Fibroblast of lung (primary cell): ENCODE measurements at places on chromosomes 16 and 17. TPM values are rescaled to one million over a fixed set of nuclear protein-coding genes. Genes with fewer than 3 reads are reported as not detected.

DNA sequence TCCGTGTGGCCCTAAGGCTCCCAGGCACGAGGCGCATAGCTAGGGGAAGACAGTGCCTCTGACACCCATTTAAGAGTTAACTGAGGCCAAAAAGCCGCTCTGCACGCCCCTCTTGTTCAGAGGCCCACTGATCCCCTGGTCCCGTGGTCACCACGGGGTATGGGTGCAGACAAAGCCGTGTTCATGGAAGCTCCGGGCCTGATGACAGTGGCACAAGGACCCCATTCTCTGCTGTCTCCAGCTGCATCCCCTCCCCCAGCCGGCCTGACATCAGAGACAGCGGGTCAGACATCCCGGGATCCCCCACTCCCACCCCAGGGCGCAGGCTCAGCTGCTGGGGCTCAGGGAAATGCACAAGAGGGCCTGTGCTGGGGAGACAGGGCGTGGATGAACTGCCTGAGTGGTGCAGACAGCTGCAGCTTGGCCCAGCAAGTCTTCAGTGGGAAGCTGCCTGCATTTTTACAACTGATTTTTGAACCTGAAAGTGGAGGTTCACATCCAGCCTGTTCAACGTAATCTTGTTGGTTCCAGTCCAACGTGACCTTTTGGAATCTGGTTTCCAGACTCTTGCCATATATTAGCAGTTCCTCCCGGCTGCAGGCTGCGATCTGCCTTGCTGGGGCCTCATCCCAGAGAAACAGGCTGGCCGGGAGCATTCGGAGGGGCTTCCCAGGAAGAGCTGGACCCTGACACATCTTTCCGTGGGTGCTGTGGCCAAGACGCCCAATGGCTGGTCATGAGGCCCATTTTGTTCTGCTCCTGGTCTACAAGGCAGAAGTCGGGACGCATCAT, 9.7 kb upstream of the BAHCC1 start:
- peak; percentile 37 for DNase-seq

- no peak for DNase-seq
Measured at GRCh38 chr16:66520406-66521170, 29.3 kb downstream of the TK2 start.

- no peak for DNase-seq
Measured at GRCh38 chr16:1398826-1399581, 15.5 kb downstream of the UNKL start.

The TBC1D3 gene
- total RNA-seq: not detected in 2 replicates

The C16orf46 gene
- 0.51 TPM in 1 of 2 replicates, not detected in the other for total RNA-seq

The PABPN1L gene
- not detected in 2 replicates for total RNA-seq

GRCh38 chr17:81324851-81325713, 30.0 kb upstream of the SLC38A10 start:
- no peak for DNase-seq

The ZCCHC14 gene
- total RNA-seq: 15.4 and 16.3 TPM in 2 replicates

GRCh38 chr17:72735048-72735447, 357.4 kb downstream of the SLC39A11 start:
- DNase-seq: no peak

GRCh38 chr17:79927688-79928501, 88.7 kb upstream of the CBX4 start:
- DNase-seq: no peak

DNA sequence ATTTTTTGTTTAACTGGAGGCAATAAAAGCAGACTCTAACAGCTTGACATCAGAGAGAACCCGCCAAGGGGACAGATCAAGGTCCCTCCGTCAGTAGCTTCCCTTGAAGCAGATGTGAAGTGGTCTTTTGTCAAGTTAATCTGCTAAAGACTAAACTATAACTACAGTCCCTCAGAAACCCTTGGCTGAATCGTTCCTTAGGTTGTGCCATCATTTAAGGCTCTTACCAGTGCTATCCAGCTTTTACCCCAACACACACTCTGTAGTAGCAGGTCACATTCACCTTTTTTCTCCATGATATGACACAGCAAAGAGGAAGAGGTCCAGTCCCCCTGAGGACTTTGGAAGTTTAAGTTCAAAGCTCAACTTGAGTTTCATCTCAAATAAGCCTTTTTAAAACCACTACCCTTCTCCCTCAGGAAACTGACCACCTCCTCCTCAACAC, 49.7 kb downstream of the ERN1 start:
- no peak for DNase-seq

- DNase-seq: no peak
Measured at GRCh38 chr16:84927621-84928591, 83.4 kb downstream of the ZDHHC7 start.
